ENCODE measurements at places on chromosomes 2 and 18. TPM values are rescaled to one million over a fixed set of nuclear protein-coding genes. Genes with fewer than 3 reads are reported as not detected.

The MAP3K20 gene
- total RNA-seq, result 9.4 TPM

The EFR3B gene
- 42.0 TPM for total RNA-seq

The FBLN7 gene
- 0.41 TPM for total RNA-seq

The RMND5A gene
- 64.0 TPM for total RNA-seq

The ATOH8 gene
- 2.0 TPM for total RNA-seq

The PREB gene
- 20.8 TPM for total RNA-seq

The LYPD1 gene
- 24.5 TPM for total RNA-seq

The CYP27A1 gene
- 2.9 TPM for total RNA-seq

The SCYGR6 gene
- total RNA-seq, result not detected

The PAX8 gene
- under 0.01 TPM for total RNA-seq

The CTNNA2 gene
- 182 TPM for total RNA-seq

The GLI2 gene
- 0.41 TPM for total RNA-seq

The AGBL5 gene
- total RNA-seq, result 13.5 TPM

The SERPINB11 gene
- not detected for total RNA-seq

The UPP2 gene
- total RNA-seq, result 1.6 TPM

The CAPN14 gene
- 0.82 TPM for total RNA-seq

The STK17B gene
- total RNA-seq, result 6.1 TPM

The ZEB2 gene
- 267 TPM for total RNA-seq

The CD207 gene
- total RNA-seq, result not detected

The WDPCP gene
- 43.2 TPM for total RNA-seq

The IL37 gene
- not detected for total RNA-seq

The POMC gene
- 1.2 TPM for total RNA-seq

The PIEZO2 gene
- total RNA-seq, result 2.4 TPM

The ANKRD30BL gene
- 12.6 TPM for total RNA-seq

The DAW1 gene
- 1.2 TPM for total RNA-seq

The ICA1L gene
- 88.5 TPM for total RNA-seq

The ZNF516 gene
- 14.3 TPM for total RNA-seq

All from frontal cortex (tissue), 4 donors.